Stomach (tissue), 19 donors: ENCODE measurements at places on chromosomes 12 and 14. TPM values are rescaled to one million over a fixed set of nuclear protein-coding genes. Genes with fewer than 3 reads are reported as not detected.

KCNK10 gene
- polyA plus RNA-seq, result 0.61 TPM

C12orf60 gene
- 2.4 TPM for polyA plus RNA-seq

TBX3 gene
- polyA plus RNA-seq, result 3.5 TPM

ZC3H14 gene
- 18.0 TPM for polyA plus RNA-seq

NOVA1 gene
- polyA plus RNA-seq, result 1.1 TPM

KLRF2 gene
- polyA plus RNA-seq, result not detected

NAV3 gene
- polyA plus RNA-seq, result 0.19 TPM

AQP2 gene
- polyA plus RNA-seq, result not detected

CLEC14A gene
- polyA plus RNA-seq, result 4.4 TPM

MYF5 gene
- polyA plus RNA-seq, result not detected

CLEC4D gene
- 0.19 TPM for polyA plus RNA-seq

CLEC2A gene
- polyA plus RNA-seq, result not detected

CFAP54 gene
- not detected for polyA plus RNA-seq

GRIP1 gene
- polyA plus RNA-seq, result 0.31 TPM

KCNH5 gene
- under 0.01 TPM for polyA plus RNA-seq

GNS gene
- polyA plus RNA-seq, result 9.6 TPM

FZD10 gene
- 0.31 TPM for polyA plus RNA-seq

PYGL gene
- 18.3 TPM for polyA plus RNA-seq

PTPRR gene
- polyA plus RNA-seq, result 2.2 TPM

DLST gene
- 42.0 TPM for polyA plus RNA-seq

WNT5B gene
- 13.6 TPM for polyA plus RNA-seq

BLTP3B gene
- 10.3 TPM for polyA plus RNA-seq

TAOK3 gene
- polyA plus RNA-seq, result 7.5 TPM

OR6C76 gene
- not detected for polyA plus RNA-seq

TAS2R7 gene
- polyA plus RNA-seq, result not detected

GPR65 gene
- 1.00 TPM for polyA plus RNA-seq

FAM186B gene
- not detected for polyA plus RNA-seq

PZP gene
- not detected for polyA plus RNA-seq

STYK1 gene
- 4.3 TPM for polyA plus RNA-seq

PARP11 gene
- polyA plus RNA-seq, result 1.4 TPM

CCDC175 gene
- not detected for polyA plus RNA-seq

PRPH gene
- not detected for polyA plus RNA-seq

GPR84 gene
- polyA plus RNA-seq, result 0.46 TPM

KRT86 gene
- not detected for polyA plus RNA-seq

ACYP1 gene
- polyA plus RNA-seq, result 30.1 TPM

C12orf56 gene
- not detected for polyA plus RNA-seq

TMEM253 gene
- 0.56 TPM for polyA plus RNA-seq

SLC25A47 gene
- polyA plus RNA-seq, result not detected

PRH2 gene
- polyA plus RNA-seq, result not detected

SYT1 gene
- polyA plus RNA-seq, result 0.46 TPM

B4GALNT1 gene
- polyA plus RNA-seq, result 0.75 TPM

C1QL4 gene
- not detected for polyA plus RNA-seq

MYF6 gene
- polyA plus RNA-seq, result 2.1 TPM

COX8C gene
- not detected for polyA plus RNA-seq

ASCL1 gene
- polyA plus RNA-seq, result 0.92 TPM
